Smooth muscle cell of bladder (primary cell): ENCODE measurements at places on chromosomes 3 and 15. TPM values are rescaled to one million over a fixed set of nuclear protein-coding genes. Genes with fewer than 3 reads are reported as not detected.

Gene SLC15A2
- total RNA-seq, result 0.14 and 0.37 TPM in 2 replicates

Gene ALDH1L1
- total RNA-seq, result under 0.01 TPM in 1 of 2 replicates, not detected in the other

Gene PRICKLE2
- total RNA-seq, result 49.2 and 59.9 TPM in 2 replicates

Gene CKMT1A
- total RNA-seq, result 0.18 TPM in 1 of 2 replicates, not detected in the other

Gene SLC9C1
- 0.14 and 0.18 TPM in 2 replicates for total RNA-seq

Gene HGD
- 0.46 and 0.71 TPM in 2 replicates for total RNA-seq

Gene GOLGA8Q
- total RNA-seq, result 1.3 and 3.6 TPM in 2 replicates

Gene RHCG
- total RNA-seq, result 0.09 and 0.14 TPM in 2 replicates

Gene GRK7
- total RNA-seq, result 0.09 TPM in 1 of 2 replicates, not detected in the other

Gene SLITRK3
- not detected in 2 replicates for total RNA-seq

Gene GHSR
- not detected in 2 replicates for total RNA-seq

Gene OR5K1
- total RNA-seq, result not detected in 2 replicates

Gene HAPLN3
- 4.7 and 9.8 TPM in 2 replicates for total RNA-seq

Gene REC114
- not detected in 2 replicates for total RNA-seq

Gene CCNB2
- 7.1 and 9.0 TPM in 2 replicates for total RNA-seq

Gene FHIT
- total RNA-seq, result 0.28 and 1.1 TPM in 2 replicates

Gene SNTN
- total RNA-seq, result not detected in 2 replicates

Gene DZIP3
- 13.8 and 14.2 TPM in 2 replicates for total RNA-seq
